ENCODE measurements at places on chromosomes 16 and 17. TPM values are rescaled to one million over a fixed set of nuclear protein-coding genes. Genes with fewer than 3 reads are reported as not detected.

POLR3K gene
- total RNA-seq, result 41.4 TPM

TSPOAP1 gene
- total RNA-seq, result not detected

C17orf100 gene
- 2.4 TPM for total RNA-seq

CLEC18A gene
- 0.06 TPM for total RNA-seq

KRTAP4-7 gene
- total RNA-seq, result not detected

LITAFD gene
- not detected for total RNA-seq

APOBR gene
- 0.05 TPM for total RNA-seq

KRT36 gene
- total RNA-seq, result not detected
